ENCODE measurements at places on chromosomes 6 and 20.

DNA sequence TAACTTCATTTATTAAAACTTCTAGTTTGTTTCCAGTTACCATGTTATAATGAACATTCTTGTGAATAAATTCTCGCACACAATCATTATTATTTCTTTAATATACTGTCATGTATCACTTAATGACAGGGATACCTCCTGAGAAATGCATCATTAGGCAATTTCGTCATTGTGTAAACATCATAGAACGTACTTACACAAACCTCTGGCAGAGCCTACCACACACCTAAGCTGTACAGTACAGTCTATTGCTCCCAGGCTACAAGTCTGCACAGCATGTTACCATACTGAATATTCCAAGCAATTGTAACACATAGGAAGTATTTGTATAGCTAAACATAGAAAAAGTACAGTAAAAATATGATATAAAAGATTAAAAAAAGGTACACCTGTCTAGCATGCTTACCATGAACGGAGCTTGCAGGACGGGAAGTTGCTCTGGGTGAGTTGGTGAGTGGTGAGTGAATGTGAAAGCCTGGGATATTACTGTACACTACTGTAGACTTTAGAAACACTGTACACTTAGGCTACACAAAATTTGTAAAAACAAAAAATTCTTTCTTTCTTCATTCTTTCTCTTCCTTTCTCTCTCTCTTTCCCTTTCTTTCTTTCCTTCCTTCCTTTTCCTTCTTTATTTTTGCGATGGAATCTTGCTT, 268.2 kb upstream of the SOX4 start:
- no peak for DNase-seq

- no peak for DNase-seq
Measured at GRCh38 chr20:21280522-21281016, 22.6 kb upstream of the XRN2 start.

- no peak for DNase-seq
Measured at GRCh38 chr6:145212813-145213212, 522.5 kb downstream of the EPM2A start.

- DNase-seq, result no peak
Measured at GRCh38 chr6:30847971-30848436, 36.3 kb upstream of the DDR1 start.

- DNase-seq, result no peak
Measured at GRCh38 chr20:17838921-17839320, 129.7 kb downstream of the SNX5 start.

GRCh38 chr20:24465730-24466129, 3.7 kb upstream of the SYNDIG1 start:
- DNase-seq, result no peak

DNA sequence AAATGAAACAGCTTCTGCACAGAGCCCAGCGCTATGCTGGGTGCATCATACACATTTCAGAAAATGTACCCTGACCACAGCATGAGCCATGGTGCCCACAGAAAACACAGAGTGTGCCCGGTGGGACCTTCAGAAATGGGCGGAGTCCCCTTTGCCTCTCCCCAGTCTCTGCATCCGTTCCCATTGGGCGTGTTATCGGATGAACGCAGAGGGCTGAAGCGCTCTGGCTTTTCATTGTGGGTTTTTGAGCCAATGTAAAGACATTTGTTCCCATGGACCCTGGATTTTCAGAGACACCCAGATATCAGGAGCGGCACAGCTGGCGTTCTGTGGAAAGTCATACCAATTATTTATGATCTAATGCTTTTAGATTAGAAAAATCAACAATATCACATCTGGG, 99.8 kb downstream of the DACT2 start:
- no peak for DNase-seq

DNA sequence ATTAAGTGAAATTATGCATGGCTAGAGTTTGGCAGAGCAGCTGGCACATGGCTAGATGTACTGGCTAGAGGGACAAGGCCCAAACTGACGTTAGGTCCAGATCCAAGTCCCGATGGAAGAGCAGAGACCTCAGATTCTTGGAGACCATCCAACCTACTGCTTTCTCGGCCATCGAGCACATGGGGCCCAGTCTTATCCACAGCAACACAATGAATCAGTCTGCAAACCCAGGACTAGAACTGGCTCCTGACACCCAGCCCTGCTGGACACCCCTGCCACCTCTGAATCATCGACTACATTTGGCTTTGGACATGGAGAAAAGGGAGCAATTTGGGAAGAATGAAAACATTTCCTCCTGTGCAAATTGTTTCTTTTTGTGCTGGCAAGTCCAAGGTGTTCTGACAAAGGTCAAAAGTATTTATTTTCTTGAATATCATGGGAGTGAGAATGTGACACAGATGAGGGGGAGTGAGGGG, 23.9 kb upstream of the YWHAB start:
- DNase-seq, result no peak

DNA sequence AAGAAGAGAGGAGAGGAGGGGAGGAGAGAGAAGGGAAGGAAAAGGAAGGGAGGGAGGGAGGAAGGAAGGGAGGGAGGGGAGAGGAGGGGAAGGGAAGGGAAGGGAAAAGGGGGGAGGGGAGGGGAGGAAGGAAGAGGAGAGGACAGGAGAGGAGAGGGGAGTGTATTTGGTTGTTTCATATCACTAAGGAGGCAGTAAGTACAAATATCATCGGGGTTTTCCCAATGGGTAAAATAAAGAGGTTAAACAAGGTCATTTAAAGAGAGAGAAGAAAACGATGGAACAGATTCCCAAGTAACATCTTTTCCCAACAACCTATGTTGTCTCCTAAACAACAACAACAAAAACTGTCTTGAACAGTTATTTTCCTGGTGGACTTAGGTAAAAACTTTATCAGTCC, 43.6 kb downstream of the MBOAT1 start:
- DNase-seq, result no peak

GRCh38 chr6:116507324-116507723, 4.1 kb upstream of the CALHM5 start:
- no peak for DNase-seq

GRCh38 chr6:157240960-157241311, 82.4 kb downstream of the TMEM242 start:
- DNase-seq, result no peak

DNA sequence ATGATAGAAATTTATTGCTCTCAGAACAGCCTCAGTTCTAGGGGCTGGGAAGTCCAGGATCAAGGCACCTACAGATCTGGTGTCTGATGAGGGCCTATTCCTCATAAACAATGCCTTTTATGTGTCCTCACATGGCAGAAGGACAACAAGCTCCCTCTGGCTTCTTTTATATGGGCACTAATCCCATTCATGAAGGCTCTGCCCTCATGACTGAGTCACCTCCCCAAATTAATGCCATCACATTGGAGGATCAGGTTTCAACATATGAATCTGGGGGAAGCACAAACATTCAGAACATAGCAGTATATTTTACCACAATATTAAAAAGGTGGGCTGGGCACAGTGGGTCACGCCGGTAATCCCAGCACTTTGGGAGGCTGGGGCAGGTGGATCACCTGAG, 58.5 kb upstream of the CCN6 start:
- DNase-seq, result no peak

- no peak for DNase-seq
Measured at GRCh38 chr6:89073014-89073620, 7.4 kb upstream of the PNRC1 start.

DNA sequence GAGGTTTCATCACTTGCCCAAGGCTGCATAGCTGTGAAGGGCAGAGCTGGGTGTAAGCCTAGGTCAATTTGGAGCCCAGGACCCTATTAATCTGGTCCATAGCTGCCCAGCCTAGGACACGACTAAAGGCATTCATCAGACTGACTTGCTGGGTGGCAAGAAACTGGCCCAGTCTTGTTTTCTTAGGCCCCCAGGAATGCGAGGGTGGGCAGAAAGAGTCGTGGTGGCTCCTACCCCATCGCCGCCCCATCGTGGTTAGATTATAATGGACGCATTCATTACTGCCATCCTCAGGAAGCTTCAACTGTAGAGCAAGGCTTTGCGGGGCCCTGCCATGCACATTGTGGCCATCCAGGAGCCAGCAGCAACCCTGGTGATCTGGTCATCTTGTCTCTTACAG, 16.1 kb downstream of the DYNLRB1 start:
- DNase-seq, result peak; percentile 58

GRCh38 chr6:3518356-3519190, 61.7 kb upstream of the SLC22A23 start:
- DNase-seq, result no peak

- DNase-seq, result no peak
Measured at GRCh38 chr6:13147376-13147775, 181.0 kb downstream of the TBC1D7 start.

- no peak for DNase-seq
Measured at GRCh38 chr6:6609450-6609849, 20.9 kb downstream of the LY86 start.

DNA sequence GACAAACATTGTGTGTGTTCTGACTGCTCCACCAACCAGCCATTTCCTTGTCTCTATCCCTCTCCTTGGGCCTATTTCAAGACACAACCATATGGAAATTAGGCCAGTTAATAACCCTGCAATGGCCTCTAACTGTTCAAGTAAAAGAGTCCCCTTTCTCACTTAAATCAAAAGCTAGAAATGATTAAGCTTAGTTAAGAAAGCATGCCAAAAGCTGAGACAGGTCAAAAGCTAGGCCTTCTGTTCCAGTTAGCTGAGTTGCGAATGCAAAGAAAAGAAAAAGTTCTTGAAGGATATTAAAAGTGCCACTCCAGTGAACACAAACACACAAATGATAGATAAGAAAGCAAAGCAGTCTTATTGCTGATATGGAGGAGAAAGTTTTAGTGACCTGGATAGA, 22.5 kb downstream of the SERINC1 start:
- DNase-seq, result no peak

DNA sequence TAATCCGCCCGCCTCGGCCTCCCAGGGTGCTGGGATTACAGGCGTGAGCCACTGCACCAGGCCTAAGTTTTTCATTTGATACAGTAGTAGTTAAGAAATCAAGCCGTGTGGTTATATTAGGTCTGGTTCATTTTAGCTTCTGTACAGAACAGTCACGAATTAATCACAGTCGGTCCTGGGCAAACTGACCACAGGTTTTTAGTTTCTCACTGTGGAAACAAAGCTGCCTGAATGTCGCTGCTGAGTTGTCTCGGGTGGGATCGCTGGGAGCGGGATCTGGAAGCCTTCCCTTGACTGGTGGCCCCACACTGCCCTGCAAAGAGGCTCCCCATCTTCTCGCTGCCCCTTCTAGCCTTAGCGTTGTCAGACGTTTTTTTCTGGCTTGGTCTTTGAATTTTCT, 18.6 kb downstream of the UCKL1 start:
- DNase-seq, result no peak

DNA sequence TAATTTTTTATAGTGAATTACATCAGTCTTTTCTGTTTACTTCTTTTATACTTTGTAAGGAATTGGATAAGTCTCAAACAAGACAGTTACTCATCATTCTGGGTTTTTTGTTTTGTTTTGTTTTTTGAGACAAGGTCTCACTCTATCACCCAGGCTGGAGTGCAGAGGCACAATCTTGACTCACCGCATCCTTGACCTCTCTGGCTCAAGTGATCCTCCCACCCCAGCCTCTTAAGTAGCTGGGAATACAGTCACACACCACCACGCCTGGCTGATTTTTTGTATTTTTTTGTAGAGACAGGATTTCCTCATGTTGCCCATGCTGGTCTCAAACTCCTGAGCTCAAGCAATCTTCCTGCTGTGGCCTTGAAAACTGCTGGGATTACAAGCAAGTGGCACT, 524.3 kb downstream of the EYS start:
- DNase-seq, result no peak

GRCh38 chr20:4014031-4014474, 1.3 kb downstream of the RNF24 start:
- DNase-seq, result no peak

DNA sequence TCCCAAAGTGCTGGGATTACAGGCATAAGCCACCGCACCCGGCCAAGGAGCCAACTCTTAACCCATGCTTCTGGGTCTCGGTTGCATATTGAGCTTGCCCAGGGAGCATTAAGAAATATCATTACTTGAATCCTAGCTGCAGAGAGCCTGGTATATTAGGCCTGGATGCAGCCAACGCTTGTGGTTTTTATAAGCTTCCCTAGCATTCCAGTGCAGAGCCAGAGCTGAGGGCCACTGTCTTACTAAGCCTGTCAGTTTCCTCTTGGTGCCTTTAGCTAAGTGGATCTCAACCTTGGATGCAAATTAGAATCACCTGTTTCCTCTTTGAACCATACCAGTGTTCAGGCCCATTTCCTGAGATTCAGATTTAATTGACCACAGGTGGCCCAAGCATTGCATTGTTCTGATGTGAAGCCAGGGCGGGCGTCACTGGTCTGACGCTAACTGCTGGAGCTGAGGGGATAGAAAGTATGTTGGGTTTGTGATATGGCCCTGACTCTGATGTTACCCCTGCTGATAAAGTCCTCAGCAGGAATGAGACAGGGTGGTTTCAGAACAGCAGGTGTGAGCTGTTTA, 76.3 kb downstream of the BTBD3 start:
- no peak for DNase-seq

DNA sequence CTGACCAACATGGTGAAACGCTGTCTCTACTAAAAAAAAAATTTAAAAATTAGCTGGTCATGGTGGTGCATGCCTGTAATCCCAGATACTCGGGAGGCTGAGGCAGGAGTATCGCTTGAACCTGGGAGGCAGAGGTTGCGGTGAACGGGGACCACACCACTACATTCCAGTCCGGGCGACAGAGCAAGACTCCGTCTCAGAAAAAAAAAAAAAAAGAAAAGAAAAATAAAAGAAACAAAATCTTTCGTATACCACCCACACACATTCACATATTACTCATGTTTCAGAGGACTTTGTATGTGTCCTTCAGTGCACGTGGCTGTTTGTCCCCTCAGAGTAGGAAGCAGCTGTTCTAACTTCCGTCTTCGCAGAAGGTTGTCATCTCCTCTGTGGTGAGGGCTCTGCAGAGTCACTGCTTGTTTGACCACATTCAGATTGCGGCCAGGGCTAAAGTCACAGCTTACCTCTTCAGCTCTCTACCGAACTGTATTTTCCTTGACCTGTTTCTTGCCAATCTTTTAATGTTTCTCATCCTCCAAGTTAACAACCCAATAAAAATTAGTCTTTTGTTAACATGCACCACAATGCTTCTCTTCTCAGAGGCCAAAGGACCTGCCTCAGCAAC, 36.6 kb upstream of the HIVEP1 start:
- no peak for DNase-seq

DNA sequence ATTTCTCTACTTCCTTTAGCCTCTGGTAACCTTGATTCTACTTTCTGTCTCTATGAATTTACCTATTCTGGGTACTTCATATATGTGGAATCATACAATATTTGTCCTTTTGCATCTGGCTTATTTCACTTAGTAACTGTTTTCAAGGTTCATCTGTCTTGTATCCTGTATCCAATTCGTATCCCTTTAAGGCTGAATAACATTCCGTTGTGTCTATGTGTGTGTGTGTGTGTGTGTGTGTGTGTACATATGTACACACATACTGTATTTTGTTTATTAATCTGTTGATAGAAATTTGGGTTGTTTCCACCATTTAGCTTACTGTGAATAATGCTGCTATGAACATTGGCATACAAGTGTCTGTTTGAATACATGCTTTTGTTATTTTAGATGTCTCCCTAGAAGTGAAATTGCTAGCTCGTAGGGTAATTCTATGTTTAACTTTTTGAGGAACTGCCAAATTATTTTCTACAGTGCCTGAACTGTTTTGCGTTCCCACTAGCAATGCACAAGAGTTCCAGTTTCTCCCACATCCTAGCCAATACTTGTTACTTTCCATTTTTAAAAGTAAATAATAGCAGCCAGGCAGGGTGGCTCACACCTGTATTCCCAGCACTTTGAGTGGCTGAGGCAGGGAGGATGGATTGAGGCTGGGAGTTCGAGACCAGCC, 17.7 kb downstream of the SENP6 start:
- no peak for DNase-seq

- no peak for DNase-seq
Measured at GRCh38 chr6:50021894-50022293, at the start of gene DEFB110. Gene DEFB110 (minus strand): TSS chr6:50021994. CDS start chr6:50021935, 59 bp downstream.
